ENCODE measurements at places on chromosomes 1 and 21.

GRCh38 chr1:186775036-186775435 lies 53.7 kb upstream of the PLA2G4A start:
- no peak for DNase-seq

DNA sequence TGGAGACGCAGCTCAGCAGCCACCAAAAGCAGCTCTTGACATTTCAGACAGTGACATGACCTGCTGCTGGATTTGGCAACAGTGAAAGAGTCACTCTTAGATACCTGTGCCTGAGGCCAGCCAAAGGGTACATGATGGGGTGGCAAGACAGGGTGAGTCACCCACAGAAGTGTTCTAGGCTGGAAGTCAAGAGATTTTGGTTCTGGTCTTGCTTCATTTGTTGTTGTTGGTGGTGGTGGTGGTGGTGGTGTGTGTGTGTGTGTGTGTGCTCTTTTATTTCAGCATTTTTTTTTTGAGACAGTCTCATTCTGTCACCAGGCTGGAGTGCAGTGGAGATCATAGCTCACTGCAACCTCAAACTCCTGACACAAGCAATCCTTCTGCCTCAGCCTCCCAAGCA lies 25.8 kb downstream of the SHISAL2A start:
- no peak for DNase-seq

DNA sequence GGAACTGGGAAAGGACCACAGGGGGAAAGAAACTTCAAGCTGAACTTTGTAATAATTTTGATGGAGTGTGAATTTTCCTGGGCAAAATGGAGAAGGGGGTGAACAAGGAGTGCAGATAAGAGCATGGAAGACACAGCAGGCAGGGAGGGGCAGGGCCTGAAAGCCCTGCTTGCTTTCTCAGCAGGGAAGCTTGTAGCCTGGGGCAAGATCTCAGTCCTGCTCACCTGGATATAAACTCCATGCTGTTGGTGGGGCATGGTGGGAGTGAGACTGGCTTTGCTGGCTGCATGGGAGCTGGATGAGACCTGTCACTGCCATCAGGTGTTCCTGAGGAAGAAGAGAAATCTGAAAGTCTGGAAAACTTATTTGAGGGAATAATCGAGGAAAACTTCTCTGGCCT lies 58.7 kb upstream of the RC3H1 start:
- no peak for DNase-seq

DNA sequence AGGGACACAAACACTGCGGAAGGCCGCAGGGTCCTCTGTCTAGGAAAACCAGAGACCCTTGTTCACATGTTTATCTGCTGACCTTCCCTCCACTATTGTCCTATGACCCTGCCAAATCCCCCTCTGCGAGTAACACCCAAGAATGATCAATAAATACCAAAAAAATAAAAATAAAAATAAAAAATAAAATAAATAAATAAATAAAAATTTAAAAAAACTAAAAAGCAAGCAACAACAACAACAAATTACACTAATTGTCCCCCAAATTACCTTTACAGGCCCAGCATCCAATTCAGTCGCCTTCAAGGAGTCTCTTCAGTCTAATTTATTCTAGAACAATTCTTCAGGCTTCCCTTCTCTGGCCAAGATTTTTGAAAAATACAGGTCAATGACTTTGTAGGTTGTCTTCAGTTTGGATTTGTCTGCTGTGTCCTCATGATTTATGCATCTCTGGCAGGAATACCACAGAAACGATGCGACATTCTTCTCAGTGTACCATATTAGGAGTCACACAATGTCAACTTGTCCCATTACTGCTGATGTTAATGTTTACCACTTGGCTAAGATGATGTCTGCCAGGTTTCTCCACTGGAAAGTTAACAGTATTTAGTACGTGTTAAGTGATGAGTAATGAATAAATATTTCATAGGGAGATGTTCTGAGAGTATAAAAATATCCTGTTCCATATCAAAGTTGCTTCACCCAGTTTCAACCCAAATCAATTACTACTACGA lies 20.3 kb upstream of the BMP8B start:
- DNase-seq = no peak

- DNase-seq = no peak
Observed at GRCh38 chr1:54485416-54485815, 62.6 kb upstream of the ACOT11 start.
